RKO (cell line): ENCODE measurements at places on chromosomes 11 and 22.
A peak's percentile ranks its signal among the peaks of the same experiment; 100 is the strongest.

GRCh38 chr11:103920933-103921332 is 115.5 kb upstream of the DDI1 start:
- DNase-seq: no peak

DNA sequence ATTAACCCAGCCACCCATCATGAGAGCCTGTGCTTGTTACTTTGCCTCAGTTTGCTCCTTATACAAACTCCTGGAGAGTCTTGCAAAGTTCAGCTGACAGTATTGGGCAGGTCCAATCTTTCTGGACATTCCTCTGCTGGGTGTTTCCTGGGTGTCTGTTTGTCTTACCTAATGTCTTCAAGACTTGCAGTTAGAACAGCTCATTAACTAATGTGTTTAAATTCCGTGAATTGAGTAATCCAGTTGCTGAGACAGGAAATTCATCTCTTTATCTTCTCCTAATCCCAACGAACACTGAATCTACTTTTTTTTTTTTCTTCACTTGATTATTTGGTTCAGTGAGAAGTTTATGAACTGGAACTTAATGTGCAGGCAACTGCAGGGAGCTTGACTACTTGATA is 20.6 kb downstream of the BCO2 start:
- DNase-seq: no peak

GRCh38 chr22:24894998-24895397 is 51.5 kb downstream of the LHFPL7 start:
- no peak for DNase-seq

GRCh38 chr11:58616594-58616993 is 5.9 kb upstream of the CNTF start:
- DNase-seq: peak; percentile 52

GRCh38 chr11:62774407-62774806 is 3.2 kb downstream of the TAF6L start:
- no peak for DNase-seq

- peak; percentile 58 for DNase-seq
Observed at GRCh38 chr22:17785185-17786184, 11.2 kb upstream of the BID start.

- no peak for DNase-seq
Observed at GRCh38 chr11:61959678-61960077, 7.8 kb downstream of the FTH1 start.

DNA sequence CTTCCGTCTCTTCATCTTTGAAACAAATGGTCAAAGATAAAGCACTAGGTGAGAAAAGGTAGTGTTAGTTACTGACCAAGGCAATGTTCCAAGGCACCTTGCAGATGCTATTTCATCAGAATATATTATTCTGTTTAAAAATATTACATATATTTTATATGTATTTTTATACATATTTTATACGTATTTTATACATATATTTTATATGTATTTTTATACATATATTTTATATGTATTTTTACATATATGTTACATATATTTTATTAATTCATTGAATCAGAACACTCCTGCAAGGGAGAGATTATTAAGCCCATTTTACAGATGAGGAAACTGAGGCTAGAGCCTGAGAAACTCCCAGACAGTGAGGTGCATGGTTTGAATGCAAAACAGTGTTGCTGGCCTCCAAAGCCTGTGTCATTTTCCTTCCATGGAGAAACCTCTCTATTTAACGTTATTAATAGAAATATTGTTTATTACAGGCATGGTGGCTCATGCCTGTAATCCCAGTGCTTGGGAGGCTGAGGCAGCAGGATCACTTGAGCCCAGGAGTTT is 120.6 kb upstream of the CD82 start:
- no peak for DNase-seq

DNA sequence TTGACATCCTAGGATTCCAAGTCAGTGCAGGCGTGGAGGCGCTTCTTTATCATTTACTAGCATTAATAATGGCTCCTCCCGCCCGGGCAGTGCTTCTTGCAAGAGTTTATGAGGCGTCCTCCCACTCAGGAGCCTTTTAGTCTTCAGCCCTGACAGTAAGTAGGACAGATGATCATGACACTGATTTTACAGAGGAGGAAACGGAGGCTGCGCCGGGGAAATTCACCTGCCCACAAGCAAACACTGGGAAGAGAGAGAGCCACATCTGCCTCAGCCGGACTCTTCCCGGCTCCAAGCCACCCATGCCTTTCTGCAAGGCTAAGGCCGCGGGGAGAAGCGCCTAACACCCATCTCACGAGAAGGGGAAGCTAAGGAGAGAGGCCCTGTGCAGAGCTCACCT is 35.9 kb downstream of the KIAA0930 start:
- DNase-seq: no peak

DNA sequence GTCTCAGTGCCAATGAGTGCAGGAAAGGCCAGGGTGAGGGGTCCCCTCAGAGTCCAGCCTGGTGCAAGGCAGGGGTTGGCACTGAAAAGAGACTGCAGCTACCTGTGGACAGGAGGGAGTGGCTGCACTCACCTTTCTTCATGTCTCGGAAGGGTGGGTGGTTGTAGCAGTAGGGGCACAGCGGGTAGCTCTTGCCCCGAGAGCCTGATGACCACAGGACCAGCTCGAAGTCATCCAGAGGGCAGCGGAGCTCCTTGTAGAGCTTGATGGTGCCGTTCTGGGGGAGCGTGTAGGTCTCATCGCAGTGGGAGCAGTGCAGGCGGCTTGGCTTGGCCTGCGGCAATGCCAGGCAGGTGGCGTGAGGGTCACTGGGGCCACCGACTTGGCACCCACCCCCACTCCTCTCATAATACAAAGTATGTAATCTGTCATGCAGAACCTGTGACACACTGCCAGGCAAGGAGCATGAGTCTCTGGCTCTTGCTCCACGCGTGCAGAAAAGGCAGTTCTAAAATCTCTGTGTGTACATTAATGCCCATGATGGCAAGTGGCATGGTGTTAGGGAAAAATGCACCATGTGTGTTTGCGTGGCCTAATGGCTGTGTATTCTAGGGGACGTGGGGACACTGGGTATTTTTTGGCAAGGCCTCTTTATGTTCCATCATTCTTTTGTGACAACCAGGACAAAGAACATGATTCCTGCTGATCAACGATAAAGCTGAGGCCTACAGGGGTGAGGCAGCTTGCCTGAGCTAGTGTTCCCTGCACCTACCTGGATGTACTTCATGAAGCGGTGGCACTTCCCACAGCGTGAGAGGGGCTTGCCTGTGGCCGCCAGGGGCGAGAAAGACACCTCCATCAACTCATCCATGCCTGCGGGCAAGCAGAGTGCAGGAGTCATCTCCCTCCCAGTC is 6.0 kb upstream of the PPM1F start:
- no peak for DNase-seq

DNA sequence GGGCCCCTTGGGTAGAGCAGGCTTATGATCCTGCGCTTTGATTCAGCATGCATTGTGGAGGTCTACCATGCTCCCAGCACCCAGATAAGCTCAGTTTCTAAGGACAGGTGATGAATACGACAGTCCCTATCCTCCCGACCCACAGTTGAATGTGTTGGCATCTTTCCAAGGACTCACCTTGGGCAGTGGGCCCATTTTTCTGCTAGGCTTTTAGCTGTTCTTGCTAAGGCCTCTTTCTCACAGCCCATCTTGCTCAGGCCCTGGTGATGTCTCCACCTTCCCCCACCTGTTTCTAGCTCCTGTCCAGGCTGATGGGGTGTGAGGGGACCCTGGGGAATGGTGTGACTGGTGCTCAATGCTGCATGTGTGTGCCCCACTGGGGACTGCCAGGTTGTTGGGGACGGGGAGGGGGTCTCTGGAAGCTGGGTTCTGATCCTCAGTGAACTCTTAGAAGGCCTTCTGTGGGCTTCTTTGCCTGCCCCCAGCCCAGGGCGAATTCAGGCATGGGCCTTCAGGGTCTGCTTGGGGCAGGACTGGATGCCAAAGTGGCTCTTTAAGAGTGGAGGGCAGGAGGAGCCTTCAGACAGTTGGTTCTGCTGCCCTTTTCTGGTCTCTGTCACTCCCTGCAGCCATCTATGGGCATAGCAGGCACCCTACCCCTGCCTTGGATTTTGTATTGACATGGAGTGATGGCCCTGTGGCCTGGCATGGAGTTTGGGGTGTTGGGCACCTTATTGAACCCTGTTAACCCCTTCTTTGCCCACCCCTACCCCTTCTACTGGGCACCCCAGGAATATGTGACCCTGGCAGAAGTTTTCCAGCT is 33.1 kb downstream of the PHLDB1 start:
- DNase-seq: no peak

DNA sequence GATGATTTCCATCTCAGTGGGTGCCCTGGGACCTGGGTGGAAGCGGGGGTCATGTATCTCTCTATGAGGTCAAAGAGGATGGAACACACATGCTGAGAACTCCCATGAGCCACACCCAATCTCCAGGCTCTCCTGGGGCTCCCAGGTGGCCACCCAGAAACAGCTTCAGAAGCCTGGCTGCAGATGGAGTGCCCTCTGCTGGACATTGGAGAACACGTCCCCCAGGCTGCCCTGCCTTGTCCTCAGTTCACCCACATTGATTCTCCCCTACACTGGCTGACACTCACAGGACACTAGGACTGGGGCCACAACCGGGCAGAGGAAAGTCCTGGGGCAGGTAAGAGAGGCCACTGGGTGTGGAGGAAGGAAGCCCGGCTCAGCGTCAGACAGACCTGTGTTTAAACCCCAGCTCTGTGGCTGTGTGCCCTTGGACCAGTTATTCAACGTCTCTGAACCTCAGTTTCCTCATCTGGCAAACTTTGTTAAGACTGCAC is 4.5 kb upstream of the NOL12 start:
- DNase-seq: peak; percentile 87

DNA sequence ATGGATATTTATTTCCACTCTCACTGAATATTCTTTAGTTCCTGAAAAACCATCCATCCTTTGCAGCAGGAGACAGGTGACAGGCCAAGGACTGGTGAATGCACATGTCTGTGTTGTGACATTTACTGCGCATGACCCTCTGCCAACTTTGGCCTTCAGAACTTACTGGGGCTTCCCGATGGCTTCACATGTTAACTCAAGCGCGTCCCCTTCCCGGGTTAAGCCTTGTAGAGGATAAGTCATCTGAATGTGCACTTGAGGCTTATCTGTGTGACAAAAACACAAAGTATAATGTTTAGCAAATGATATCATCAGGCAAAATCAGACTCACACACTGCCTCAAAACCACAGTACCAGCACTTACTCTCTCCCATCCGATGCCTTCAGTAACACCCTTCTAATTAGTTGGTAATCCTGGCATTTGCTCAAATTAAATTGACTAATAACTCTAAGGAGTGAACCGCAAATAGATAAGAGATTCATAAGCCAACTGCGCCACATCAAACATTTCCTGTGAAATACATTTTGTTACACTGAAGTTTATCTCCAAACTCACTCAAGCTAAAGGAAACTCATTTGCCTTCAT is 286.4 kb downstream of the CADM1 start:
- DNase-seq: no peak

GRCh38 chr22:39349967-39350726 is at the start of gene SYNGR1:
TSS of gene SYNGR1 (plus strand) at chr22:39349991. CDS start at chr22:39350011, 20 bp downstream.
- DNase-seq: no peak

DNA sequence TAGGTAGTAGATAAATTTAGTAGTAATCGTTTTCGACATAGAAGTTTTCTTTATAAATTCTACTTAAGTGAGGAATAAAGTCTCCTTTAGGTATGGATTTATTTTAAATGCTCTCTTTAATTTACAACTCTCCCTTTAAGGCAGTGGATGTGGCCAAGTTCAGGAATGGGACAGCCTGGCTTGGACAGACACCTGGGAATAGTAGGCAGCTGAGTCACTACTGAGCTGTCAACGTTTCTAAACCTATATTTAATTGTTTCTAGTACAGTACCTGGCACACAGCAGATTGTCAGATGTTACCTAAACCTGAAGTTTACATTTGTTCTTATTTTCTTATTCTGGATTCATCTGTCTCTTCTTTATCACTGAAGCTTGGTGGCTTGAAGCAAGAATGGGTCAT is 85.1 kb downstream of the DEPDC5 start:
- no peak for DNase-seq

- peak; percentile 12 for DNase-seq
Observed at GRCh38 chr22:20803696-20804324, 29.9 kb downstream of the SERPIND1 start.

- DNase-seq: no peak
Observed at GRCh38 chr11:26186389-26186788, 145.5 kb upstream of the ANO3 start.

GRCh38 chr11:69638941-69639681 is 1.8 kb upstream of the CCND1 start:
- peak; percentile 97 for DNase-seq

GRCh38 chr22:30235687-30236170 is 10.8 kb downstream of the LIF start:
- DNase-seq: no peak
